ENCODE measurements at places on chromosomes 7 and 10.

GRCh38 chr7:70678621-70679251 lies 453.2 kb upstream of the GALNT17 start:
- DNase-seq = no peak

- no peak for DNase-seq
Observed at GRCh38 chr7:158374146-158374545, 213.5 kb downstream of the PTPRN2 start.

DNA sequence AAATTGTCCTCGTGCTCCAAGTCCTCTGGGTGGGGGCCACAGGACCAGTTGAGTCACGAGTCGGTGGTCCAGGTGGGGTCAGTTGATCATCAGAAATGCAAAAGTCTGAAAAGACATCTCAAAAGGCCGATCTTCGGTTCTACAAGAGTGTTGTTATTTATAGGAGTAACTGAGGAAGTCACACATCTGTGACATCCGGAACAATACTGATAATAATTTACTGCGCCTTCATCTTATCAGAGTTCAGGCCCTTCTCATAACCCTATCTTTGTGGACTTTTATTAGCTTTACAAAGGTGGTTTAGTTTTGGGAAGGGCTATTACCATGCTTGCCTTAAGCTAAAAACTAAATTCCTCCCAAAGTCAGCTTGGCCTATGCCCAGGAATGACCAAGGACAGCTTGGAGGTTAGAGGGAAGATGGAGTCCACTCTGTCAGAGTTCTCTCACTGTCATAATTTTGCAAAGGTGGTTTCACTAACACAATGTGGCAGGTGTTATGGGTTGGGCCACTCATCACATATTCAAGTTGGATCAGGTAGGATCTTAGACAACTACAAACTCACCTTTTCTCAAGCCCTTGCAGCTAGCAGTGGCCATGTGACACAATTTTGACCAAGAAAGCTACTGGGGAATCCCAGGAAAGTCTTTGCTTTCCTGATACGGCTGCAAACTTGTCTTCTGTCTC lies 54.7 kb upstream of the CHST3 start:
- DNase-seq = no peak

- no peak for DNase-seq
Observed at GRCh38 chr10:13788711-13789447, 202.1 kb downstream of the PRPF18 start.

DNA sequence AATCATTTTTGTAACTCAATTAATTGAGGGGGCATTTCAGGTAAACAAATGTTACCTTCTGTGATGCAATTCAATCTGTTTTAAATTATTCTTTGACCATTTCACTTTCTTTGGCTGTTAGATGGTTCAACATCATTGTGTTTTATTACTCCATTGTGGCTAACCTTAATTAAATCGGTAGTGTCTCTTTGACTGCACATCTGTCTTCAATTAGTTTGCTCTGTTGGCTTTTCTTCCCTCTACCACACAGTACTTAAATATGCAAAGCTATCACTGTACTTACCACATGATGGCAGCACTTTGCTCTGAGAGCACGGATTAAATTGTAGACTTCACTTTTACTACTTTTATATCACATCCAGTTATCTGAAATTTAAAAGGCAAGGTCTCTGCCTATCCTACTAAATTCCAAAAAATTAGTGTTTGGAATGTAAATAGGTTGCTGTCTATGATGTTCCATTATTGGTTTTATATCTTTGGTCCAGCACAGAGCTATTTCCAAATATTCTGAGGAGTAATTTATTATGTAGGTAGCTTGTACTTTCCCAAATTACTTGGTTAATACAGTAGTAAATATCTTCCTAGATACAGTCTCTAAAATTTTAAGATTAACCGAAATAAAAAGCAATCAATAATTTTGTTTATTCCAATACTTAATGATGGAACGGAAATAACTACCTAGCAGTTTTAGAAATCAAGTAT lies 352.0 kb downstream of the PCLO start:
- DNase-seq = no peak

GRCh38 chr10:6969659-6970058 lies 389.6 kb upstream of the PRKCQ start:
- no peak for DNase-seq

- DNase-seq = no peak
Observed at GRCh38 chr7:29019387-29019786, 61.3 kb upstream of the TRIL start.

- no peak for DNase-seq
Observed at GRCh38 chr7:20260223-20260622, 43.0 kb upstream of the MACC1 start.

DNA sequence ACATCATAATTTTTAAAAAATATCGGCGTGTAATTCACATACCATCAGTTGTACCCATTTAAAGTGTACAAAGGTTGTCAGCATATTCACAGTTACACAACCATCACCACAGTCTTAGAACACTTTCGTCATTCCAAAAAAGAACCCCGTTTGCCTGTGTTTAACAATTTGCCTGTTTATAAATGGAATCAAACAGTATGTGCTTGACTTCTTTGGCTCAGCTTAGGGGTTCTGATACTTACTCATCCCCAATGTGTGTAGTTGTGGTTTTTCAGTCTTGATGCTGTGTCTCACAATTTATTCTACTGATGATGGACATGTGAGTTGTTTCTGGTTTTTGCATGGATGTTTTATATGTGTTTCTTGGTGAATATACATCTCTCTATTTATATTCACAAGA lies 50.0 kb downstream of the PRPF18 start:
- no peak for DNase-seq

DNA sequence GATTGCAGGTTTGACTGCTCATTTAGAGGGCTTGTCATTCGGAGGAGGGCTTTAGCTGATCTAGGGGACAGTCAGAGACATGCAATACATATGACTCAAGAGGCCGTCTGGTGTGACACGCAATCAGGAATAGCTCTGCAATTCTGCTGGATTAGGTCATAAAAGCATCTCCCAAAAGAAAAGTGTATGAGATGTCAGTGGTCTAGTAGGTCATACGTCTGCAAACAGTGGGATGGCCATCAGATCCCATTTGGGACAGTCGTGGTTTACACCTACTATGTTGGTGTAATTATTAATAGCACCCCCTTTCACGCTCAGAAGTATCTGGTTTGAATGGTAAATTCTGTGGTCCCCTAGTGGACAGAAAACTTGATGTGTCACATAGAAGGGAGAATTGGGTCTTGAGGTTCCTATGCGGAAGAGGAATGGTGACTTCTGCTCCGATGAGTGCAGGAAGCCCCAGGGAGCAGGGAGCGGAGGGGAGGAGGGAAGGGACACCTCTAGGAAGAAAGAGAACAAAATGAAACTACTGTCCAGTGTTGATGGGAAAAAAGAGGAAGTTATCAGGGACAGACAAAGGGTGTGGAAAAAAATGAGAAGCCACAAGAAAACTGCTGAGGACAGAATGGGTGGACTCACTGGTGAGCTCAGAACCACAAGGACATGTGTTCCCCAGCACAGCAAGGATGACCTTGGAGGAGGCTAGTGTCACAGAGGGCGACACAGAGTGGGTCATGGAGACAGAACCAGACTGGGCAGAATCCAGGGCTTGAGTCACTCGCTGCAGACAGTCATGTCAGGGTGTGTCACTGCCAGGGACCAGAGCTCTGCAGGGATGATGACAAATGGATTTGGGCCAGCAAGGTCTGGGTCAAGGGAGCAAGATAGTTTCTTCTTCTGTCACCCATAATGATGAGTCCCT lies 59.9 kb downstream of the MAP3K8 start:
- no peak for DNase-seq

DNA sequence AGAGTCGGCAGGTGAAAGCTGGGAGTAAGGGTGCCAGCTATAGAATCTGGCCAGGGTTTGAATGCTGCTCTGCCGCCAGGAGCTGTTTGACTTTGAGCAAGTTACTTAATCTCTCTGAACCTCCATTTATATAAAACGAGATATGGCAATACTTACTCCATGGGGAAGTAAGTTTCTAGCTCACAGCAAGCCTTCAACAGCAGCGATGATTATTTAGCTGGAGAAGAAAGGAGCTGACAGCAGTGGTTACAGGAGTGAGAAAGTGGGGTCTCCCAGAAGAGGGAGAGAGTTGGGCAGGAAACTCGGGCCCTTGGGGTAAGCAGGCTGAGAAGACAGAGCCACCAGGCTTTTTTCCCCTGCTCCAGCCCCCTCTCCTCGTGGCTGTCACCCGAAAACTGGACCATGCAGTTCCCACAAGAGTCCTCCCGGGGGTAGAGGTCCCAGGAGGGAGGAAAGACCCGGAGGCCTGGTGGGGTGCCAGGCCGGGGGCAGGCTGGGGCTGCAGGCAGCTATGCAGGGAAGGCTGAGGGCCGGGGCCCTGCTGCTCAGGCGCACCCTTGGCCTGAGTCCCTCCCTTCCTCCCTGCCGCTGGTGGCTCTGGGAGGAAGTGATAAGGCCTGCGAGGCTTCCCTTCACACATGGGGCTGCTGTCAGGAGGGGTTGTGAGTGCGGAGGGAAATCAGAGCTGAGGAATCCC lies 3.5 kb downstream of the NOS3 start:
- no peak for DNase-seq

- peak; percentile 49 for DNase-seq
Observed at GRCh38 chr10:74244097-74244685, 93.2 kb downstream of the ADK start.

GRCh38 chr7:41529831-41530230 lies 173.1 kb downstream of the INHBA start:
- DNase-seq = no peak

- DNase-seq = no peak
Observed at GRCh38 chr10:31580646-31581045, 261.6 kb downstream of the ZEB1 start.

- no peak for DNase-seq
Observed at GRCh38 chr7:1004018-1004852, 21.3 kb downstream of the CYP2W1 start.

DNA sequence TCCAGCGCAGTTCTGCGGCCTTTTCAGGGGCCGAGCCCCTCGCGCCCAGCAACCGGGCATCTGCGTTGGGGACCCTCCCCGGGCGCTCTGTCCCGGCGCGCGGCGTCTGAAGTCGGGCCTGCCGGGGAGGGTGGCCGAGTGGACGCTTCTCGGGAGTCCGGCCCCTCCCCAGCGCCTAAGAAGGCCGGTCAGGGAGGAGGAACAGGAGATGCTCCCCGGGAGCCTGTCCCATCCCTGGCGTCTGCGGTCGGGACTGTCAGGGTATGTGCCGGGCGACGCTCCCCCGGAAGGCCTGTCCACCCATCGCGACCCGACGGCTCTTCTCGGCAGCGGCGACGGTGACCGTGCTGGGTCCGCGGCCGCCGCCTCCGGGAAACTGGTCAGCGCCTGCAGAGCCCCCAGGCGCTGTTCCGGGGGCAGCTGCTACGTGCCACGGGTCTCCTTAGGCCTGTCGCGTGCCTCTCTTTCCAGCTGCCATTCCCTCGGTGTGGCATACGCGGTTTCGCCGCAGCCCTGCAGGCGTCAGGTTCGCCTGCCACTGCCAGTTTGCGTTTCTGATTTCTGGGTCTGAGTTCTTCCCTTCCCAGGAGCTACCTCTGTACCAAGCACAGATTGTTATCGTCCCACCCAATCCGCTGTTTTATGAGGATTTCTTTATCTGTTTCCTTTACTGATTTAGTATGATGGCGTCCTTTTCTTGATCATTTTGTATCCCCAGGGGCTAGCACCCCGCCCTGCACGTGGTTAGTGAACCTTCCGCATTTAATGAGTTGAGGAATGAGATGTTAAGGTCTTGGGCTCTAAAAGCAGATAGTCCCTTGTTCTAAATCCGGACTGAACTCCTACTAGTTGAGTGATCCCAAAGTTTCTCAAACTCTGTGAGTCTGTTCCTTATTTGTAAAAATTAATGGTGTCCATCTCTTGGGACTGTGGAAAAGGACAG lies 782 bp downstream of the IFIT5 start:
- peak; percentile 38 for DNase-seq

GRCh38 chr10:70162892-70163201 lies 7.5 kb downstream of the SAR1A start:
- peak; percentile 18 for DNase-seq

GRCh38 chr10:121284936-121285335 lies 313.3 kb downstream of the FGFR2 start:
- DNase-seq = no peak

GRCh38 chr7:27196287-27196767 lies 3.6 kb downstream of the HOXA13 start:
- DNase-seq = peak; percentile 89

GRCh38 chr10:24209432-24209771 lies 464 bp downstream of the KIAA1217 start:
- DNase-seq = no peak

- DNase-seq = no peak
Observed at GRCh38 chr7:103134836-103135554, 13.9 kb downstream of the NAPEPLD start.

- no peak for DNase-seq
Observed at GRCh38 chr10:45374350-45375052, 485 bp downstream of the ALOX5 start.

- peak; percentile 30 for DNase-seq
Observed at GRCh38 chr10:102919246-102919959, 1.3 kb downstream of the CNNM2 start.

- no peak for DNase-seq
Observed at GRCh38 chr10:128049226-128050120, 76.8 kb downstream of the MKI67 start.

DNA sequence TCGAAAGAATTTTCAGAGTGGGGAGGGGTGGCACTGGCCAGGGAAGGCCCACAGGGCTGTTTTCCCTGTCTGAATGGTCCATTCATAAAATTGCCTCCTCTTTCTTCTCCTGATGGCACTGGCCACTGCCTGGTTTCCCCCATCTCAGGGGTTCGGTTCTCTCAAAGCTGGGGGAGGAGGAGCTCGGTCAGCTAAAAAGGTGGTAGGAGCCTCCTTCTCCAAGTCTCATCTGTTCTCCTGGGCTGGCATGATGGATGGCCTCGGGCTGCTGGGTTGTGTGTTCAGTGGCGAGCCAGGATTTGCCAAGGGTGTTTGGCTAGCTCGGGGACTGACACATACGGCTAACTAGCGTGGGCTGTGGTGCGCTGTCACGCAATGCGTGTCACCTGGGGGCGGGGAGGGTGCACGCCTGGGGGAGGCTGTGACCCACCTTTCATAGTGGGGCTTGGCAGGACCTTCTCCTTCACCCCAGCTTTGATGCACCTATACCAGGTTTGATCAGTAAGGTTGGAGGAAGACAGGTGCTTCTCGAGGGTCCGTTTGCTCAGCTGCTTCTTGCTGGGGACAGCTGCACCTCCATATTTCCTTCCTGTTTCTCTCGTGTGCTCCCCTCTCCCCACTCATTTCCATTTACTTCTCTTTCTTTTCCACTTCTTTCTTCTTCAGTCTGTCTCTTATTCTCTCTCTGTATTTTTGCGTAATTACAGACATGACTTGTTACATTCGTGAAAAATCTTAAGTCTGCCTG lies 36.3 kb downstream of the RBM20 start:
- no peak for DNase-seq

GRCh38 chr10:68406111-68406814 lies 814 bp downstream of the RUFY2 start:
- DNase-seq = peak; percentile 9

DNA sequence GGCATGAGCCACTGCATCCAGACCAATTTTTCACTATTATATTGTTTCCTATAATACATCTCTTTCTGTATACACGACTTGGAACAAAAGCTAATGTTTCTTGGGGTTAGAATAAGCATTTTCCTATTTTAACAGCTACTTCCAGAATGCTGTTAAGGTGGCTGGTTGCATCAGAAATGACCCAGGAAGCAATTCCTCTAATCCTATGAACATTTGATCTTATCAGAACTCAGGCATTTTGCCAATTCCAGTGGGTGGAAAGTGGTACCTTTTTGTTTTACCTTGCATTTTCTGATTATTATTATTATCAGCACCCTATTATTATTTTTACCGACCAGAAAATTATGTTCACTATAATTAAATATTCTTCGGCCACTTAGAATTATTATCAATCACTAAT lies 73.3 kb downstream of the NDUFB2 start:
- no peak for DNase-seq

GRCh38 chr7:65832281-65832680 lies 40.6 kb upstream of the VKORC1L1 start:
- no peak for DNase-seq

- DNase-seq = no peak
Observed at GRCh38 chr10:12218991-12219390, 23.0 kb downstream of the CDC123 start.
